ENCODE measurements at places on chromosomes 7 and 10. TPM values are rescaled to one million over a fixed set of nuclear protein-coding genes. Genes with fewer than 3 reads are reported as not detected.

DNA sequence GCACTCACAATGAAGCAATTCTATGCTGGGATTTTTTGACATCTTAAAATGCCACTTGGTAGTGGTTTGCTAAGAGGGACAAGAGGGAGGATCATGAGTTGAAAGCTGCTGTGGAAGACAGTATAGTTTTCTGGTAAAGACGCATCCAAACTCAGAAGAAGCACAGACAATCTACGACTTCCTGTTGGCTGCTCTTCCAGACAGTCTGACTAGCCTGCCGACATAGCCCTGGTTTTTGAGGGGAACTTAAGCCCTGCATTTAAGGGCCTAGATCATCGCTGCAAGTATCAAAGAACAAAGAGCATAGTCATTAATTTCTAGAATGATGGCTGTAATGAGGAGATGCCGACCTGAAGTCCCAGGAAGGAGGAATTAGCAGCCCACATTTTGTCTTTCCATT is 99.9 kb upstream of the IKZF1 start:
- no peak for DNase-seq

- DNase-seq, result no peak
Measured at GRCh38 chr7:23654508-23654907, 25.5 kb upstream of the FAM221A start.

Gene ACTL6B
- total RNA-seq, result not detected

DNA sequence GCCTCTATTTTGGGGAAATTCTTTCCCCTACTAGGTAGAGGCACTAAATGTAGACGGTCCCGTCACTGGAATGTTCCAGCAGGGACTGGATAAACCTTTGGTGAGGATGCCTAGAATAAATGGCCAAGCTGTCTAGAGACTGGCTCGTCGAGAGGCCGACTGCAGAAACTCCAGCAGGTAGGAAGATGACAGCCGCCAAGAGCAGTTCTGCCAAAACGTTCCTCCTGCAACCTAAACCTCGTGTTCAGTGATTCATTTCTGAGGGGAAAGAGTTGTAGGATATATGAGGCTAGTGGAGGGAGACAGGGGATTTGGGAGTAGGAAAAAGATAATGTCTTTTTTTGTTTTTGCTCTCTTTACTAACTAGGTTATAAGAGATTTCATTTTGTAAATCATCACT is 184.7 kb upstream of the GDF10 start:
- DNase-seq, result no peak

- DNase-seq, result no peak
Measured at GRCh38 chr10:113911839-113912238, 57.4 kb downstream of the NHLRC2 start.

Gene CDHR3
- 12.4 TPM for total RNA-seq

DNA sequence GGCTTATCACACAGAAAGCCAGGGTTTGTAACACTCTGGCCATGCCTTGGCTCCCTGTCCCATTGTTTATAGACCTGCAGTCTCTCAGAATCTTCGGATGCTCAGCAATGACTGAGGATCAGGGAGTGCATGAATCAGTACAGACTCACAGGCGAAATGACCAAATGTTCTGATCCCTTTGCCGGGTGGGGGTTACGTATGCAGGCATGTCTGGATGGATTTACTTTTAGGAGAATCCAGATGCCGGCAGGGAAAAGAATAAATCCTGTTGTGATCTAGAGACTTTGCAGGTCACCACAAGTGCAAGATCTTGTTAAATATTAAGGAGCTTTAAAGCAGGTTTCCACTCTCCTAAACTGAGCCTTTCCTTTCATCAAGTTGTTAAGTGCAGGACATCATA is 149.5 kb downstream of the SFMBT2 start:
- DNase-seq, result no peak

DNA sequence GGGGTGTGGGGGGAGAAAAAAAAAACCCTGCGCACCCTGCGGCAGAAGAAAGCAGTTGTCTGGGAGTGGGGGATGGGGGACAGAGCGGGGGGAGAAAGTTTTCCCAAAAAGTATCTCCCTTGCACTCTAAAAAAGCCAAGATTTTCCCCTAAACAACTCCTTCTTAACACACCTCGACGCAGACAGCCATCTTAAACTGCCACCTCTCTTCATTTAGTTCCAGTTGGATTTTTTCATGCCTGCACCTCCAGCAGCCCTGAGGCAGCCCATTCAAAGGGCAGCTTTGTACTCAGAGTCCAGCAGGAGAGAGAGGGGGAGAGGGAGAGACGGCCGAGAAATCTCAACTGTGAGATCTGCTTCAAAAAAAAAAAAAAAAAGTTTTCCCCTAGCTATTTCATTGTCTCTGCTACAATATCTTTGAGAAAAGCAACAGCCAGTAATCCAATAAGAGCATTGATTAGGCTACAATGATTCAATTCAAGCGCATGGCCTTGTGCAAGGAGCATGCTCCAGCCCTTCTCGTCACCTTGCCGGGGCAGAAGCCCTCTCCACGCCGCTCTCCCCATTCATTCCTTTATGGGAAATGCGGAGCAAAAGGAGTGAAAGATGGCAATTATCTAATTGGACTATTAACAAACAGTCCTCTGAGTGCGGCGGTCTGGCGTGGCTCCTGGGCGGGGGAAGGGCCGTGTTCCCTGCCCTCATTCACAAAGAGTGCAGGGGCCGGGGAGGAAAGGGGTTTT is 939 bp upstream of the VAX1 start:
- no peak for DNase-seq

Gene ACADSB
- 83.6 TPM for total RNA-seq

Gene A1CF
- 0.16 TPM for total RNA-seq

Gene MET
- 14.3 TPM for total RNA-seq

GRCh38 chr7:97064020-97064419 is 39.4 kb upstream of the DLX5 start:
- no peak for DNase-seq

DNA sequence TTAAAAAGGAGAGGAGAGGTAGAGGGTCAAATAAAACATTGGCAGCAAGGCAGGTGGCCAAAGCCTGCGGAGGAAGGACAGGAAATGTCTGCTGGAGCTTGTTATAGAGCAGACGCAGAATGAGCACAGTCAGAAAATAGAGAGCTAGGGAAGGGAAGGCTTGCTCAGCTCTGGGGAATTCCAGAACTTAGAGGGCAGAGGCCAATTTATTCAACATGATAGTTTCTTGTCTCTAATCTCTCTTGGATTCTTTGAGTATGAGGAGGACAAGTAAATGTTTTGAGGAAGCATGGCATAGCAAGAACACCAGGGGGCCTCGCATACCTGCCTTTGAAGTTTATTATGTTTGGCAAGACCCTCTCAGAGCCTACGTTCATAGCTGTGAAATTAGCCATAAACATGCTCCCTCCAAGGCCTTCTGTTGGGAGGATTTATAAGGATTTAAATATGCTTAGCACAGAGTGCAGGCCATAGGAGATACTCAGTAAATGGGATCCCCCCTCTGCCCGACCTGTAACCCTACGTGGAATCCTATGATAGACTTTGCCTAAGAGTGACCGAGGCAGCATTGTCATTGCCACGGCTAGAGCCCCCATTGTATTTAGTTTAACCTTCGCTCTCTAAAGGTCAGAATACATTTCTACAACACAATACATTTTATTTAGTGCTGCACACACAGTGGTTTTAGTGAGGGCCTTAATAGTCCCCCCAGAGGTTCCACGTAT is 293.9 kb downstream of the CCDC3 start:
- no peak for DNase-seq

Gene CNPY1
- total RNA-seq, result not detected

DNA sequence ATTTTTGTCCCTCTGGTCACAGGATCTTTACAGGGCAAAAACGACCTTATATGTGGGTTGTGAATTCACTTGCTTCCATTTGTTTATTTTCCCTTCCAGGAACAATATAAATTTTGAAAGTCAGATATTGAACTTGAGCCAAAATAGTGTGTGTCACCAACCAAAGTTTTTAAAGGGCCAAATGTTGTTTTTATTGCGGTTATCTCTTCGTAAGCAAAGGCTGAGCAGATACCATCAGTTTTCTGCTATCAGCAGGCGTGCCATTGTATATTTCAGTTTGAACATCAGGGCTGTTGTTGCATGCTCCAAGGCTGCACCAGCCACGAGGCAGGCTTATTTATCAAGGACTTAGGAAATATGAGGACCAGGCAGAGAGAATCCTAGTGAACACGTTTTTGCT is 160.3 kb downstream of the PAXIP1 start:
- no peak for DNase-seq

- DNase-seq, result no peak
Measured at GRCh38 chr7:27611059-27611458, 51.6 kb downstream of the HIBADH start.

DNA sequence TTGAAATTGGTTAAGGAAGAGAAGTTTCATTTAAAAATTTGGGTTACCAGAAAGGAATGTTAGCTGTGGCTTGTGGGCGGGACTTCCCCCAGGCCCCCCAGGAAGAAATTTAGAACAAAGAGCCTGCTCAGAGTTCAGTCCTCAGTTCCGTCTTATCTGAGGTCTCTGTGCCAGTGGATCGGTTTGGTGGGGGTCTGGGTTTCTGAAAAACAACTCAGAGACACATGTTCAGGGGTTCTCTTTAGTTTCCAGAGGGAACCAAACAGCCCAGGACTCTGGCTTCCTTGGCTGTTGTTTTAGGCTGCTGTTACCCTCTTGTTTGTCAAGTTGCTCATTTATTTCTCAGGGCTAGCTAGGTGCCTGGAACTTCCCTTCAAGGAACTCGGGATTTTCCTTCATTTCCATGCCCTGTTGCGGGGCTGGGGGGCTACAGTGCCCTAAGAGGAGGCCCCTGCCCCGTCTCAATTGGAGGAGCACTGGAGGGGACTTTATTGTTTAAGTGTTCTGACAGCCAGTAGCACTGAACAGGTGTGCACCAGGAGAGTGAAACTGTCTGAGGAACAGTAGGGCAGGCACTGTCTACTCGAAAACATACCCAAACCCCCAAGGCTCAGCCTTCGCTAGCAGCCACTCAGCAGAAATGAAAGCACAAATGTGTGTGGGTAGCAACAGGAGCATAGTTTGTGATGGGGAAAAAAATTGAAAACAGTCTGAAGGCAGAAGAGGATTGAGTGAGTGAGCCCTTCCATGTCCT is 59.9 kb downstream of the ALOX5 start:
- no peak for DNase-seq

Gene CYP2E1
- total RNA-seq, result 1.00 TPM

GRCh38 chr7:30543813-30544525 is 39.3 kb upstream of the GGCT start:
- no peak for DNase-seq

Gene VSIR
- 116 TPM for total RNA-seq

- no peak for DNase-seq
Measured at GRCh38 chr7:17524746-17525145, 226.3 kb downstream of the AHR start.

DNA sequence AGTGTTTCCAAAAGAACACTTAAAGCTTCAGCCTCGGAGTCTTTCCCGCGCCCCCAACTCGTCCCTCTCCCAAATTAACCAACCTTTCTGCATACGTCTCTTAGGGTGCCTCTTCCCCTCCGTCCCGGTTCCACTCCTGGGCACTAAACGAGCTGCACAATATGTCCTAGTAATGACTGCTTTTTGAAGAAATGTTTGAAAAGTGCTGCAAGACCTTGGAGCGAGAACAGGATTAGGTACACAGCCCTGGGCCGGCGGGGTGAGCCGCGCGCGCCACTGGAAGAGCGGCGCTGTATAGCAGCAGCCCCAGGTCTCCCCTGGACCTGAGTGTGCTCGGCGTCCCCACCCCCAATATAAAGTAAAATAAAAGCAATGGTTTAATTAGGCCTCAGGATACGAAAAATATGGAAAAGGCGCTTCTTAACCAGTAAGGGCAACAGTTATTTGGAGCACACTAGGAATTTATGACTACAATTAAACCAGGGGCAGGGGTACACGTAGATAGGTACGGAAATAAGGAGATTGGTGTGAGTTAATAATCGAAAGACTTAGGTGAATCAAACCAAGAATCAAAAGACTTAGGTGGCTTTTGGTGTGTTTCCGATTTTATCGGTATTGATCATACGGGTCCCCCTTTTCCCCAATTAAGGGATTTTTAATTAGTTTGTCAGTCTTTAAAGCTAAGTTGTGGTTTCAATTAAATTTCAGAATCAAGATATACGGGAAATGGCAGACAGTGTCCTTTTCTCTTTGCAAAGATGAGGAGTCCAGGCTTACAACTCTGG is 1.9 kb downstream of the TET1 start:
- DNase-seq, result no peak

Gene KIFBP
- 46.0 TPM for total RNA-seq

- no peak for DNase-seq
Measured at GRCh38 chr7:107622894-107623293, 37.7 kb upstream of the SLC26A4 start.

Gene GPER1
- 2.5 TPM for total RNA-seq

DNA sequence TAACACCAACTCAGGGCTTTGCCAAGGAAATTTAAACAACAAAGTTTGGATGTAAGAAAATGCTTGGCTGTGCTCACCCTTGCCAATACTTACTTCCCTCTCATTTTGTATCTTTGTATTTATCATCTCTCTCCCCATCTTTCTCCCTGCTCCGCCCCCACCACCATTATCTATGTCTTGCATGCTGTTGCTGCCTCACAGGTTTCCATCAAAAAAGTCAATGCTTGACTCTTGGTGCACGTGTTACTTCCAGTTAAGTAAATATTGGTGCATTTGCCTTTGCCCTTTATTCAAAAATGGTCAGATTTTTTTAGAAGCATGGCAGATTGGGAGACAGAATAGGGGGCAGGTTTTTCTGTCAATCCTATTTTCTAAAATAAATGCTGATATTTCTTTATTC is 626.0 kb downstream of the ACTR3B start:
- DNase-seq, result no peak

Gene IDI2
- total RNA-seq, result 0.16 TPM

Gene WDR86
- total RNA-seq, result 0.48 TPM

Gene POP7
- total RNA-seq, result 27.1 TPM

- DNase-seq, result no peak
Measured at GRCh38 chr10:79203833-79204232, 135.1 kb downstream of the ZMIZ1 start.

- no peak for DNase-seq
Measured at GRCh38 chr7:22944022-22944421, 69.9 kb downstream of the HYCC1 start.

Gene C10orf67
- total RNA-seq, result 0.54 TPM

All from Right ventricle myocardium superior (tissue), 1 donor.